ENCODE measurements at places on chromosomes 7 and 10.

- no peak for DNase-seq
Observed at GRCh38 chr10:107653832-107654287, 489.4 kb upstream of the SORCS1 start.

- DNase-seq, result no peak
Observed at GRCh38 chr7:10860516-10860915, 113.2 kb upstream of the PHF14 start.

DNA sequence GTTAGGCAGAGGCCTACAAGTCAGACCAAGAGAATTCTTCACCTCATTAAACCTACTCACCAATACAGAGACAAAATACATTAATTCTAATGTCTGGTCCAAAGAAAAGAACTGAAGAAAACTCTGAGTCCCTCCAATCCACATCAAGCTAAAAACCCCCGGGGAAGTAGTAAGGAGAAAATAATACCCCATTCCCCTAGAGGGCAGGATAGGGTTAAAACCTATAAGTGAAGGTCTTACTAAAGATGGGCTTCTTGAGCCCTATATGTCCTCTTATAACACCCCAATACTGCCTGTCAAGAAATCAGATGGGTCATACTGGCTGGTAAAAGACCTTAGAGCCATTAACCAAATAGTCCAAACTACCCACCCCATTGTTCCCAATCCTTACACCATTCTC, 141.3 kb upstream of the TMEM106B start:
- DNase-seq, result no peak

DNA sequence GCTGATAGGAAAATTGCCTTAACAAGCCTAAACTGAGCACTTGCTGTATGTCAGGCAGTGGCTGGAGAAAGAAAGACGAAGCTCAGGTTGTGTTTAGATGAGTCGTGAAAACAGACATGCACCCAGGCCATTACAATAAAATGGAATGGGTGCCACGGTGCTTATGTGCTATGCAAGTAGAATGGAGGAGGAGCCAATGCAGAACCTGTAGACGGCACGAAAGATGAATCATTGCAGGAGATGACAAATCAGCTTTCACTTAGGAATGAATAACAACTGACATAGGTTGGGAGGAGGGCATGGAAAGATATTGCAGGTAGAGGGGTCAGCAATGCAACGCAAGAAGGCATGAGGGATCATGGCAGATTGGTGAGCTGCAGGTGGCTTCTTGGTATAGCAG, 61.2 kb upstream of the ARHGAP21 start:
- DNase-seq, result no peak

DNA sequence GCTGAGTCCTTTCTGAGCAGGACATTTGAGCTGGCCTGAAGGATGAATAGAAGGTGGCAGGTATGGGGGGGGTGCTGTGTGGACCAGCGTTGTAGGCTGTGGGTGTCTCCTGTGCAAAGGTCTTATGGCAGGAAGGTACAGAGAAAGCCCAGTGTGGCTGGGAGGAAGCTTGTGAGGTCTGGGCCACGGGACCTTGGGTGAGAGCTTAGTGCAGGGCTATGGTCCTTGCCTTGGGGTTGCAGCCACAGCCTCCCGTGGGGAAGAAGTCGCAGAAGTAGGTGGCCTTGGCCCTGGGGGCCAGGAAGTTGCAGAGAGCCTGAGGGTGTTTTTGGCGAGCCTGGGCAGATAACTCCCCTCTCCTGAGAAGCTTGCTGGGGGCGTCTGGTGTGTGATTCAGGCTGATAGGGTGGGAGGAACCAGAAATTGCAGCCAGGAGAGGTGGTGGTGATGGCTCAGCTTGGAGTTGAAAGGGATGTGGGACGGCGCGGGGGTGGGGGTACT, 172.0 kb upstream of the TNRC18 start:
- no peak for DNase-seq

GRCh38 chr7:117269417-117269816, 53.4 kb downstream of the WNT2 start:
- no peak for DNase-seq

GRCh38 chr10:129373231-129373630, 93.8 kb upstream of the MGMT start:
- no peak for DNase-seq

DNA sequence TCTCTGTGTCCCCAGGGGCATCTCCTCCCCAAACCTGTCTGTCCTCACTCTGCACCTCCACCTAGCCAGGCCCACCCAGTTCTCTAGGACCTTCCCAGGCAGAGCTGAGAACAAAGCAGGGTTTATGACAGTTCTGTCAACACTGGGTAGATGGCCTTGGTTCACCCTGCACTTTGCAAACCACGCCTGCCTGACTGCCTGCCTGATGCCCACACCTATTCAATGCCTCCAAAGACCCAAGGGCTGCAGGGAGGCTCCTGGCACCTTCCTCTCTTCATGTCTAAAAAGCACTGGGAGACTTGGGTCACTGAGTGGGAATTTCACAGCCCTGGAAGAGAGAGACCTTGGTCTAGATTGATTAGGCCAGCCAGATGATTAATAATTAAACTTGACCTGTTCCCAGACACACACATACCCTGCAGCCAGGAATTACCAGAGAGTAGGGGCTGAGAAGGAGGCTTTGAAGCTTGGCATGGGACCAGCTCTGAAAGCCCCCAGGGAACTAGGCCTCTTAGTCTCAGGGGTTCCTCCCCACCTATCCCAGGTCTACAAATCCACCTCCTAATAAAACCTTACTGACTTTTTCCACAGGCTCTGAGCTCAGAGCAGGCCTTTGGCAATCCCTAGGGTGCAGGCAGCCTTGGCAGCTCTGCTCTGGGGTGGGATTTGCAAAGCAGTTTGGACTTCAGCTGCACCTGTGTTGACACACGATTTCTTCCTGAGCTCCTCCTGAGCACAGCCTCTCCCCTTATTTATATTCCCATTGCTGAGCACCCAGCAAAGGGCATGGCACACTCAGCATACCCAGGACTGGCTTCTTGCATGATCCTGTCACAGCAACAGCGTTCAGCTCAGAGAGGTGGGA, 25.7 kb upstream of the PDCD4 start:
- no peak for DNase-seq

- no peak for DNase-seq
Observed at GRCh38 chr7:140592964-140593671, 47.5 kb downstream of the DENND2A start.

DNA sequence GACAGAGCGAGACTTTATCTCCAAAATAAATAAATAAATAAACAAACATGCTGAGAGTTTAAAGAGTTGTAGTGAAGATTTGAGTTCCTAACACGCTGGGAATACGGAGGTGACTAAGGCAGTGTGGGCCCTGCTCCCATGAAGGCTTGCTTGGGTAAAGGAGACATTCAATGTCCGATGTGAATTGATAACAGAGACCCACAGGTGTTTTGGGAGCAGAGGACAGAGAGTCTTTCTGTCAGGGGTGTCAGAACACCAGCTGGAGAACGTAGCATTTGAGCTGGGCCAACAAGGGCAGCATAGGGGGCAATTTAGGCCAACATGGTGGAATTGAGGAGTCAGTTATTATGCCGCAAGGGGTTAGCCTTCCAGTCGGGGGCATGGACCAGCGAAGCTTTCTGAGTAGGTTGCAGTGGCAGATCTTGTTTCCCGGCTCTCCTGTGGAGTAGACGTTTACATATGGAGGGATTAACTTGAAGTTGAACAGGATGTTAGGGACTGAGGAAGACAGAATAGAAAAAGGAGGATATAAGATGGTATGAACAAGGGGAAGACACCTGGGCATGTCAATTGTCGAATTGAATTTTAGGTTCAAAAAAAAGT, 5.6 kb downstream of the PROSER2 start:
- no peak for DNase-seq
